Breast epithelium (tissue), 4 donors: ENCODE measurements at places on chromosomes 1 and 21.

- H3K4me1 ChIP-seq, result no peaks in the 10 kb centered on the region
- H3K27ac ChIP-seq, result no peak overlapping the region
- no peak overlapping the region for H3K4me3 ChIP-seq
- H3K27me3 ChIP-seq, result no peaks in the 10 kb centered on the region
- DNase-seq, result no peak
- H3K36me3 ChIP-seq, result no peaks in the 10 kb centered on the region
Observed at GRCh38 chr1:168550971-168551370, 7.2 kb upstream of the XCL2 start.

DNA sequence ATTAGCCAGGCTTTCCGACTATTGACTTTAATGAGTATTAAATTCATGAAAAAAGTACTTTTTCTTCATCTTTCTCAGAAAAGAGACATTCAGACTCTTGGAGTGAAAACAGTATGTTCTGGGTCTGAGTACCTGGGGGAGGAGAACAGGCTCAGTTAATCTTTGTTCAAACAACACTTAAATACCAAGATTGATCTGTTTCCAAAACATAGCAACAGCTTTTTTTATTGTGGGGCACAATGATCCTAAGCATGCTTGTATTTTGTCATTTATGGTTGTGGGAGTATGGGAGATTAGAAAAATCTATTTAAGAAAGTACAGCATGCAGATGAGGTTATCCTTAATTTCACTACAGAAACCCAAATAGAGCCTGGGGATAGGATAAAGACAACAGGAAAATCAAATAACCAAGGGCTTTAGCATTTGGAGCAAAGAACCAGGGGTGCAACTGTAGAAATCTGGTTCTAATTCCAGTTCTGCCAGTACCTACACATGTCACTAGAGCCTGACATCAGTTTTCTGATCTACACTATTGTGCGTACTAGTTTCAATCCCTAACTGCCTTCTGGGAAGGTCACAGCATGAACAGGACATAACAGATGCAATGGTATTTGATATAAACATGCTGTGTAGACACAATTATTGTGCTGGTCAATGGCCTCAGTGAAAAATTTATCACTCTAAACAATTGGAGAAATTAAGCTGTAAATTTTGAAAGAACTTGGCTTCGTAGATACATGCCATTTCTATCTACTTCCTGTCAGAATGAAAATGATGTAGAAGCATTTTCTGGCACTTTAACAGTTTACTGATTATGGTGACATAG lies 91.2 kb downstream of the KCNK1 start:
- no peak for DNase-seq
- H3K27ac ChIP-seq, result no peak overlapping the region
- no peaks in the 10 kb centered on the region for H3K27me3 ChIP-seq
- H3K4me3 ChIP-seq, result no peak overlapping the region
- H3K4me1 ChIP-seq, result no peaks in the 10 kb centered on the region
- H3K36me3 ChIP-seq, result no peaks in the 10 kb centered on the region

DNA sequence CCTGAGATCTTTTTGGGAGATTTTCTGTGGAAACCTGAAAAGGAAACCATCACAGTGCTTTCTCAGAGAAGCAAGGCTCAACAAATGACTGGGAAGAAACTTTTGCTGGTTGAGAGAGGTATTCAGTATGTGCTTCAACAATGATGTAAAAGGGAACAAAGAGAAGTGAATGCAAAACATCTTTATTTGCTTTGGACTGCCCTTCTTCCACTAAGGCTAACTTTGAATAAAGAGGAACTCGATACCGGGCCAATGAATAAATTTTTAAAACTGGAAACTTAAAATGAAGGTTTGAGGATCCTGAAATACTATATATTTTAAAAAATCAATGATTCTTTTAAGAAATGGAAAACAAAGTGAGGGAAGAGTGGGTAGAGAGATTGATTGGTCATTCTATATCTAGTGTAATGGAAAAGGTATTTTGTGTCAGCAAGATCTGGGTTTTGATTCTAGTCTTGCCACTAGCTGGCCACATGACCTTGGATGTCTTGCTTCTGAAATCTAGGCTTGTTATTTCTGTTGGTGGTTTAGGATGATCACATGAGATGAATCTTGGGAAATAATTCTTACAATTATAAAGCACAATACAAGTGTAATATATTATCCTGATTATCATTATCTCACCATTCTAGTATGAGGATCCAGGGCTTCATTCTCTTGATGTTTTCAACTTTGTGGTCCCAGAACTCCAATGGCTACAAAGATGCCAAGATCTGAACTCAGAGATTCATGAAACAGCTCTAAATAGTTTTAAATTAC lies 34.6 kb upstream of the APOBEC4 start:
- H3K4me3 ChIP-seq, result no peak overlapping the region
- no peak overlapping the region for H3K27ac ChIP-seq
- no peak for DNase-seq
- H3K4me1 ChIP-seq, result no peaks in the 10 kb centered on the region

DNA sequence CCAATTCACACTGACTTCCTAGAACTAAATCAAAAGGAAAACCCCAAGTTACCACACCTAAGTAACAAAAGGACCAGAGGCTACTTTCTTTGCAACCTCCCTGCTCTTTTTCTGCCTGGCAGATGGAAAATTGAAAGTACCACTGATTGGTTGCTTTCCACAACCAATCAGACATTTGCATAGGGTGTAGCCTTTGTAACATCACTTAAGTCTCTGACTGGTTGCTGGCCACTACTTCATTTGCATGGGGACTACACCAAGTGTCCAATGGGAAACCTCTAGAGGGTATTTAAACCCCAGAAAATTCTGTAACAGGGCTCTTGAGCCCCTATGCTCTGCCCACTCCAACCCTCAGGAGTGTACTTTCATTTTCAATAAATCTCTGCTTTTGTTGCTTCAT lies 365.0 kb downstream of the LTN1 start:
- no peaks in the 10 kb centered on the region for H3K4me1 ChIP-seq
- H3K36me3 ChIP-seq, result no peaks in the 10 kb centered on the region
- H3K27me3 ChIP-seq, result no peaks in the 10 kb centered on the region
- no peak for DNase-seq
- no peak overlapping the region for H3K4me3 ChIP-seq
- no peak overlapping the region for H3K27ac ChIP-seq

DNA sequence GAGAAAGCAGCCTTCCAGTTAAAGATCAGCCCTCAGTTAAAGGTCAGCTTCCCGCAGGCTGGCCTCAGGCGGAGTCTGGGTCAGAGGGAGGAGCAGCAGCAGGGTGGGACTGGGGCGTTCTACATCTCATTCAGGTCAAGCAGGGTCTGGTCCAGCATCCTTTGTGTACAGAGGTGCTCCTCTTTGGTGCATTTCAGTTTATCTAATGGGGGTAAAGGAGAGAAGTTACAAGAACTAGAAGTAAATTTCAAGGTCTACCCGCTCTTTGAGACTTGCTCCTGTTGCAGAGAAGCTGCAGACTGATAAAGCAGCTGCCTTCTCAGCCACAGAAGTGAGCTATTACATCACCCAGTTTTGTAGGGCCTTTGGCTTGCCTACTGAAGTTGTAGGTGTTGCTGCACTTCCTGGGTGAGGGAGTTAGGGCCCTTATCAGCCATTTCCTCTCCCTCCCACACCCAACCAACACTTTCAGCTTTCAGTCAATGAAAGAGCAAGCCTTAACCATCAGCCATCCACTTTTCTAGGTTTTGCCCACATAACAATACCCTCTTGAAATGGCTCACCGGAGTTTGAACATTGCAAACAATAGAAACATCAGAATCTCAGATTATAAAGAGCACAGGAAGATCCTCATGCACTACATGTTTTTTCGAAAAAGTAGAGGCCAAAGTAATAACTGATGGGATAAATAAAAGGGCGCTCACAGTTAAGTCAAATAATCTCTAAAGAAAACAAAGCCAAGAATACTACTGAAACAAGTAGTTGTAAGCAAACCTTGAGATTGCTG lies 2.8 kb upstream of the NUP210L start:
- no peak for DNase-seq
- H3K4me1 ChIP-seq, result no peaks in the 10 kb centered on the region
- H3K4me3 ChIP-seq, result no peak overlapping the region
- H3K27me3 ChIP-seq, result no peaks in the 10 kb centered on the region
- H3K36me3 ChIP-seq, result no peaks in the 10 kb centered on the region

- no peak overlapping the region for H3K27ac ChIP-seq
- no peaks in the 10 kb centered on the region for H3K36me3 ChIP-seq
- no peaks in the 10 kb centered on the region for H3K27me3 ChIP-seq
- no peak for DNase-seq
Observed at GRCh38 chr1:8742022-8742924, 75.2 kb downstream of the RERE start.

DNA sequence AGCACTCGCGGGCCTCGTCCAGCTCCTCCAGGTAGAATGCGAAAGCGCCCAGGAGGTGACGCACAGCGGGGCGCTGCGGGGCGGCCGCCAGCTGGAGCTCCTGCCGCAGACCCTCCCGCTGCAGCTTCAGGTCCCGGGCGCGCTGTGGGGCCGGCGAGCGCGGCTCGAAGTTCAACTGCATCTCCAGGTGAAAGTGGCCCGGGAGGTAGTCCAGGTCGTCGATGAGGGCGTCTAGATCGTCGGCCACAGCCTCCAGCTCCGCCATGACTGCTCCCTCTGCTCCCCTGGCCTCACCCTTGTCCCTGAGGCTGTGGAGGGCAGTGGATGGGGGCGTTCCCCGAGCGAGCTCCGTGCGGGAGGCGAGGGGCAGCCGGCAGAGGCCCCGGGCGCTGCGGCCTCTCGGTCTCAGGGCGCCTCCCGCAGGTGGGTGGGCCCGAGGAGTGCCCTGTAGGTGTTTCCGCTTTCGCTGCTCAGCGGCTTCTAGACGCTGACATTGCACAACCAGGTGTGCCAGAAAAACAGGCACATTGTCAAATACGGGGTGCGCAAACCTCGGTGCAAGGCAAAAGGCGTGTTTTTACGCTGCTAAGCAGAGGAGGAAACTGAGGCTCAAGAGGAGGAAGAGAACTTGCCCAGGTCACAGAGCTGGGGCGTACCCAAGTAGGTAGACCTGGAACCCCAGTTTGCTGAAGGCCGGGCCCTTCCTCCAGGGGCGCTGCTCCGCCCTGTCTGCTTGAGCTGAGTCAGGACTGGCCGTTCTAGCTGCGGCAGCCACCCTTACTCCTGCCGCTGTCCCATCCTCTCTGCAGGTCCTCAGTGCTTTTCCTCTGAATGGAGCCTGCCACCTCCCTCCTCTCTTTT lies at the start of gene TTC22:
Gene TTC22, minus strand, starts transcription at position 425 of the 861 bp plus-strand sequence. Its CDS starts 160 bp downstream, at position 265.
- H3K27me3 ChIP-seq, result no peaks in the 10 kb centered on the region
- peak within 1 kb of the TSS; percentile 78 for H3K27ac ChIP-seq
- H3K36me3 ChIP-seq, result no peaks in the 10 kb centered on the region

- H3K36me3 ChIP-seq, result no peaks in the 10 kb centered on the region
- no peak overlapping the region for H3K4me3 ChIP-seq
- no peak for DNase-seq
Observed at GRCh38 chr1:8427493-8427892, 109.6 kb downstream of the SLC45A1 start.

DNA sequence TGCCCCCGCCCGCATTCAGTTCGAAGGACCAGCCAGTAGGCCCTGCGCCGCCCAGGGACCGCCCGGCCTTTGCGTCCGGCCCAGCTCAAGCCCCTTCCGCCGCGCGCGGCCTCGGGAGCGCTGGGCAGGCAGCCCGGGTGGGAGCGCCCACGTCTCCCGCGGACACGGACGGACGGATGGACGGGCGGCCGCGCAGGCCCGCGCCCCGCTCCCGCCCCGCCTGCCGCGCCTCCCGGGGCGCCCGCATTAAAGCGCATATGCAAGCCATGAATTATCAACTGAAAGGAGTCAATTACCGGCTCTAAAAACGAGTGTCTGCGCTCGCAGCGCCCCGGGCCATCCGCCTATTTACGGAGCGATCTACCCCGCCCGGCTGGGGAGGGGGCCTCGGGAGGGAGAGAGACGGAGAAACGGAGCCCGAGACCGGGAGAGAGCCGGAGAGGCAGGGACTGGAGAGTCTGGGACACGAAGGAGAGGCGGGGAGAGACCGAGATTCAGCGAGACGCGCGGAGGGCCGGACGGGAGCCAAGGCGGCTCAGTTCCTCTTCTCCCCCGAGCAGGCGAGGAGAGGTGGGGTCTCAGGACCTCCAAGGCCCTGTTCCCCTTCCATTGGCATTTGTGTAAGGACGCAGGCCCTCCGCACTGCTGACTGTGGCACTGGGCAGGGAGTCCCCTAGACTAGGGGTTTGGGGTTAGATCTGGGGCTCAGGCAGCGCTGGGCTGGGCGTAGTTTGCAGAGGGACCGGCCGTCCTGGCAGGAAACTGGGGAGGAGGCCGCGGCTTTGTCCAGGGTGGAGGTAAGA lies 41.3 kb upstream of the DMBX1 start:
- H3K4me1 ChIP-seq, result no peaks in the 10 kb centered on the region
- no peaks in the 10 kb centered on the region for H3K36me3 ChIP-seq
- H3K4me3 ChIP-seq, result peak overlapping the region; percentile 39
- peaks cover 18% of the 10 kb centered on the region for H3K27me3 ChIP-seq

DNA sequence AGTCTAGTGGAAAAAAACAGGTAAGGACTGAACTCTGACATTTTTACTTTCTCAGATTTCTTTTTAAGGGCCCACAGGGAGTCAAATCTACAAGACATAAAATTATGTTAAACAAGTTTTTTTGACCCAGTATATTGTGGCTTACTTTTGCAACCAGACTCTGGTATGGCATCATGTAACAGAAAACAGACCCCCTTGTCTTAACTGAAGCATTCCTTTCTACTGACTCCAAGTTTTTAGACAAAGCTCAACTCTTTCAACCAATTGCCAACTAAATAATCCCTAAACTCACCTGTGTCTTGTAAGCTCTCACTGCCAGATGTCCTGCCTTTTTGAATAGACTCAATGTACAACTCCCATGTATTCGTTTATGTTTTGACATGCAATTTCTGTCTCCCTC lies 64.3 kb downstream of the FASLG start:
- no peak overlapping the region for H3K4me3 ChIP-seq
- H3K4me1 ChIP-seq, result no peaks in the 10 kb centered on the region
- no peaks in the 10 kb centered on the region for H3K27me3 ChIP-seq
- no peak for DNase-seq
- H3K36me3 ChIP-seq, result no peaks in the 10 kb centered on the region

GRCh38 chr1:228333739-228334115 lies 72.9 kb downstream of the TRIM11 start:
- no peaks in the 10 kb centered on the region for H3K36me3 ChIP-seq
- H3K27me3 ChIP-seq, result no peaks in the 10 kb centered on the region
- no peak overlapping the region for H3K4me3 ChIP-seq
- H3K4me1 ChIP-seq, result no peaks in the 10 kb centered on the region

DNA sequence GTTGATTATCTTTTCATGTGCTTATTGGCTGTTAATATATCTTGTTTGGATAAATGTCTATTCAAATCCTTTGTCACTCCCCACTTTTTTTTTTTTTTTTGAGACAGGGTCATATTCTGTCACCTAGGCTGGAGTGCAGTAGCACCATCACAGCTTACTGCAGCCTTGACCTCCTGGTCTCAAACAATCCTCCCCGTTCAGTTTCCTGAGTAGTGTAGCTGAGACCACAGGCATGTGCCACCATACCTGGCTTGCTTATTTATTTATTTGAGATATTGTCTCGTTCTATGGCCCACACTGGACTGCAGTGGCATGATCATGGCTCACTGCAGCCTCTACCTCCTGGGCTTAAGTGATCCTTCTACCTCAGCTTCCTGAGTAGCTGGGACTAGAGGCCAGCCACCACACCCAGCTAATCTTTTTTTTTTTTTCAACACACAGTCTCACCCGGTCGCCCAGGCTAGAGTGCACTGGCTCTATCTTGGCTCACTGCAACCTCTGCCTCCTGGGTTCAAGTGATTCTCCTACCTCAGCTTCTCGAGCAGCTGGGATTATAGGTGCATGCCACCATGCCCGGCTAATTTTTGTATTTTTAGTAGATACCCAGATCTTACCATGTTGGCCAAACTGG lies 13.9 kb upstream of the MYCL start:
- no peaks in the 10 kb centered on the region for H3K4me1 ChIP-seq
- H3K4me3 ChIP-seq, result no peak overlapping the region
- no peaks in the 10 kb centered on the region for H3K27me3 ChIP-seq
- H3K36me3 ChIP-seq, result no peaks in the 10 kb centered on the region
- no peak overlapping the region for H3K27ac ChIP-seq
- DNase-seq, result no peak
